ENCODE measurements at places on chromosomes 7 and 10.

GRCh38 chr7:67637023-67637358 is 640.4 kb downstream of the TYW1 start:
- no peak for DNase-seq

GRCh38 chr10:70909326-70909935 is 21.1 kb upstream of the PCBD1 start:
- no peak for DNase-seq

- DNase-seq: no peak
Observed at GRCh38 chr7:41788556-41788955, 85.7 kb upstream of the INHBA start.

DNA sequence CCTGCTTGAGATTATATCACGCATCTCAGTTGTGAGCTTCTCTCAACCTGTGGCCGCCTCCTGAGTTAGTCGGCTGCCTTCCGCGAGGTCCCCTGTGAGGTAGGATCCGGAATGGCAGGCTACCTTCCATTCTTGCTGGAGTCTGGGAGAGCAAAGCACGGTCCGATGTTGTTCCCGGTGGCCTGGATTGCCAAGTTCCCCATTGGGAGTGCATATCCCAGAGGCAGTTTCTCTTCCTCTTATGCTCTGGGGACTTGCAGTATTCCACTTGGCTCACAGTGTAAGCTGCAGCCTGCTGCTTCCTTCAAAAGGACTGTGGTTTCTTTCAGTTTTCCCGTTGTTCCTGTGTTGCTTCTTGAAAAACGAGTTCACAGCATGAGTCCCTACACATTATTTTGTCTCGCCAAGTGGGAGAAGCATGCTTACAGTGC is 225.4 kb upstream of the ZWINT start:
- DNase-seq: peak; percentile 5

DNA sequence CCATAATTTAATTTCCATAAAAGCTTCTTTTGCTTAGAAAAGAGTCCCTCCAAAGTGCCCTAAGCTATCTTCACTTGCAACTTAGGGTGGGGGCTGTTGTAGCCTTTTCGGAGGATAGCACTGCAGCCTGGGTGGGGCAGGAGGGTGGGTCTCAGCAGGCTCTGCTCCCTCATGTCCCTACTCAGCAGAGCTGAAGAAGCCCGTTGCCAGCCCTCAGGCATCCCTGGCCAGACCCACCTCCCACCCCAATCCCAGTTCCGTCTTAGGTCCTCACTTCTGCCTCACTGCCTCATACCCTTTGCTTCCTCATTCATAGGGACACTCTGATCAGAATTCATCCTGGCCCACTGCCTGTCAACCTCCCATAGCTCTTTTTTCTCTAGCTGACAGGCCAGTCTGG is 99.8 kb upstream of the ZMIZ1 start:
- no peak for DNase-seq

DNA sequence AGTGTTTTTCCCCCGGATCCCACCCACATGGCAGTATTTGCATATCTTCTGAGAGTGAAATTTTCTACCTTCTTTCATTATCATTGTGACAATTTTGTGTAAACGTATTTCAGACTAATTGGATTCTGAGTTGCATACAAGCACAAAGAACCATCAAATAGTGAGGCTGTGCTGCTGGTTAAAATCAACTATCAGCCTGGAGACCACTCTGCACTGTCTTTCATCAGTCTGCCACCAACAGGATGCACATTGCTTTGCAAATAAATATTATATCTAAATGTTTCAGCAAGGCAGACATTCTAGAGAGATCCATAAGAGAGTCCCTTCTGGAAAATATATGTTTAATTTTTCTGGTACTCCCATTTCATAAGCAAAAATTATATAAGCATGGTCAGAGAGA is 851.8 kb downstream of the XPNPEP1 start:
- no peak for DNase-seq

DNA sequence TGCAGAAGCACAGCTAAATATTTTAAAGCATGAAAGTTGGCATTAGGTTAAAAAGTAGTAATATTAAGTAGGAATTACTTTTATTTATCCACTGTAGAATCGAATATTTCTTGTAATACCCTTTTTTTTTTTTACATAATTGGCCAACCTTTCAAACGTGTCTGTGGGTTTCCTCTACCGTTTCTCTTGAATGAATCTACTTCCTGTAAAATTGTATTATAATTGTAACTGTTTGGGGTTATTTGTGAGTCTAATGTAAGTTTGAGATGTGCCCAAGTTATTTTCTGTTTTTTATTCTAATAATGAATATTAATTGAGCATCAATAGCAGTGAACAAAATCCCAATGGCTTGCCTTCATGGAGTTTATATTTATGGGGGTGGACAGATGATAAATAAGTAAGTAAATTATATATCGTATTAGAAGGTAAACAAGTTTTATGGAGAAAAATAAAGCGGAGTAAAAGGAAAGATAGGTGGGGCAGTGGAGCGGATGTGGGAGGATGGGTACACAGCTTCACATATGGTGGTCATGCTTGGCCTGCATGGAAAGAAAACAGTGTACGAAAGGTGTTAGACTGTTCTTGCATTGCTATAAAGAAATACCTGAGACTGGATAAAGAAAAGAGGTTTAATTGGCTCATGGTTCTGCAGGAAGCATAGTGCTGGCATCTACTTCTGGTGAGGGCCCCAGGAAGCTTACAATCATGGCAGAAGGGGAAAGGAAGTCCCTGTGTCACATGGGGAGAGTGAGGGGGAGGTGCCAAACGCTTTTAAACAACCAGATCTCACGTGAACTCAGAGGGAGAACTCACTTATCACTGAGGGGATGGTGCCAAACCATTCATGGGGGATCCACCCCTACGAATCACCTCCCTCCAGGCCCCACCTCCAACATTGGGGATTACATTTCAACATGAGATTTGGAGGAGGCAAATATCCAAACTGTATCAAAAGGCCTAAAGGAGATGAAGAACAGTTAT is 5.4 kb downstream of the TSPAN13 start:
- no peak for DNase-seq

- no peak for DNase-seq
Observed at GRCh38 chr7:112069879-112070321, 136.3 kb downstream of the DOCK4 start.

GRCh38 chr7:7099584-7100014 is 82.7 kb upstream of the C1GALT1 start:
- DNase-seq: peak; percentile 57

DNA sequence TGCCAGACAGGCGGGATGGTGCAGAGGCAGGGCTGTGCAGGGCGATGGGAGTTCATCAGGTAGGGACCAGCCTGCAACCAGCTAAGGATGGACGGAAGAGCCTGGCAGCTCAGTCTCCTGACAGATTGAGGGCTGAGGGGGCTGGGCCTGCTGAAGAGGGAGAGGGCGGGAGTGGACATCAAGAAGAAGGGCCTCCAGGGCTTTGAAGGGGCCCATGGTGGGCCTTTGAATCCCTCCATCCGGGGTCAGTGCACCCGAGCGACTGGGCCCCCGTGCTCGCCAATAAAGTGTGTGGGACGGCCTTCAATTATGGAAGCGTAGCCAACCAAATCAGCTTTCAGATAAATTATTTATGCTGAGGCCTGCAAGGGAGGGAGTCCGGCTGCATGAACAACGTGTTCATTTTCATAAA is 431.2 kb downstream of the RPS24 start:
- no peak for DNase-seq

DNA sequence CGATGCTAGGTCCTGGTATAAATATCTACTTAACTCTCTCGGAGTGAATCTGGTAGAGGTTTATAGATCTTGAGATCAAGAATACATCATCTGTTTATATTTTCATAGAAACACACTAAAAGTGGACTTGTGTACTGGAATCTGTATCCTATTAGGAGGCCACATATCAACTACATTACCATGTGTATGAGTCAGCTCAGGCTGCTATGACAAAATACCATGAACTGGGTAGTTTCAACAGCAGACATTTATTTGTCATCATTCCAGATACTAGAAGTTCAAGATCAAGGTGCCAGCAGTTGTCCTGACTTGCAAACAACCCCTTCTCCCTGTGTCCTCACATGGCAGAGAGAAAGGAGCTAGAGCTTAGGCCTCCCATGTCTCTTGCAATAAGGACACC is 113.9 kb upstream of the PFKP start:
- no peak for DNase-seq

- DNase-seq: no peak
Observed at GRCh38 chr7:13897819-13898218, 91.6 kb downstream of the ETV1 start.

DNA sequence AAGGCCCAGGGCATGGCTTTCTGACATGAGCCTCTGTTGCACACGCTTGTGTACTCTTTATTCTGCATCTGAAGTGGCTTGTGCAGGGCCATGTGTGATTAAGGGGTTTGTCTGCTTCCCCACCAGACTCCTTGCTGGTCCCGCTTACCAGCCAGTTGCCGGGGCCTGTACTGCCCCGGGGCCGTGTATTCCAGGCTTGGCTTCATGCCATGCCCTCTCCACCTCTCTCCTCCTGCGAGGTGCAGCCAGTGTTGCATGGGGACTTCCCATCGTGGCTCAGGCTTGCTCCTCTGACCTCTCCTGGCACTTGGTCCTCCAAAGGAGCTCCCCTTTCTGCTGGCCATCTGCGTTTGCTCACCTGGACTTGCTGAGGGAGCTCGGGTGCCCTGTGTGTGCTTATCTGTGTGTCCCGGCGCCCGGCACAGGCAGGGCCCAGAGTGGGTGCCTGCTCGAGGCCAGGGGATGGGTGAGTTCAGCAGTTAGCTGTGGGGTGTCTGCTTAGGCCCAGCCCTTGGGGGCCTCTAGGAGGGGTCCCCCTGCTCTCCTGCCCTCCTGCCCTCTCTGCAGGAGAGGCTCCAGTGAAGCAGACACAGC is 11.0 kb upstream of the C10orf143 start:
- DNase-seq: no peak

GRCh38 chr7:118517275-118517674 is 292.8 kb downstream of the ANKRD7 start:
- DNase-seq: no peak

DNA sequence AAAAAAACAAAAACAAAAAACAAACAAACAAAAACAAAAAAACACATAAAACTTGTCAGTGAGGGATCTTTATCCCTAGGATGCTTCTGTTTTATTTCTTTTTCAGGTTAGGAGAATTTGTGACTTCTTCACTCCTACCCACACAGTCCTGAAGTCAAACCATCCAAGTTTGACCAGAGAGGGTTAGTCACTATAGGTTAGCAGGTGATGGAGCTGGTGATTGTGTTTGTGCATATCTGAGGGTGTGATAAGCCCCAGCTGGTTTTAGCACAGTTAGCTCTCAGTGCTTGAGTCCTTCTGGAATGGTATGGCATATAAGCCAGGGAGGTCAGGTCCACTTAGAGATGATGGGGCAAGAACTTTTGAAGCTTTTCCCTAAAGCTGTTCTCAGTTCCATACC is 11.8 kb upstream of the IKZF1 start:
- DNase-seq: no peak

Measured in NCI-H446 treated with DMSO at 0.1 percent for 48 hours (cell line).